ENCODE measurements at places on chromosomes 7 and 10. TPM values are rescaled to one million over a fixed set of nuclear protein-coding genes. Genes with fewer than 3 reads are reported as not detected.
A peak's percentile ranks its signal among the peaks of the same experiment; 100 is the strongest.

The NUTM2B gene
- 0.91 TPM for total RNA-seq

The INSIG1 gene
- total RNA-seq: 121 TPM

The ALOX5 gene
- total RNA-seq: 2.4 TPM

The TMEM196 gene
- not detected for total RNA-seq

The PRSS1 gene
- total RNA-seq: not detected

The CYP3A7 gene
- total RNA-seq: not detected

The HOXA7 gene
- not detected for total RNA-seq

The AKR1C8 gene
- total RNA-seq: not detected

GRCh38 chr10:1382711-1383110 lies 326.5 kb downstream of the WDR37 start:
- DNase-seq: no peak

GRCh38 chr10:72058989-72059842 lies 29.1 kb downstream of the SPOCK2 start:
- no peak for DNase-seq

DNA sequence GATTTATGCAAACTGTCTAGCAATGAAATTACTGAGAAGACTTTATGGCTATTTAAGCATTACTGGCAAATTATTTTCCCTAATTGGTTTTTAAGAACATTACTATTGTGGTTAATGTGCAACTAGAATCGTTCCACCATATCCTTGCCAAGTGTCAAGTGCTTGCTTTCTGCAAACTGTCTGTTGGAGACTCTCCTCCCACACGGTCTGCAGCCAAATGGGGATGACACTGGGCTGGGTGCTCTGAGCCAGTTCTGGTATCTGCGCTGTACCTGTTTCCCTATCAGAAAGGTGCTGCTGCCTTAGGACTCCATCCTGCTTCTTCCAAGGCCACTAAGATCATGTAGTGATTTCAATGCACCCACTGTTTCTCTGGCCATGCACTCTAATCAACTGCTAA lies 110.4 kb downstream of the RAMP3 start:
- DNase-seq: no peak

DNA sequence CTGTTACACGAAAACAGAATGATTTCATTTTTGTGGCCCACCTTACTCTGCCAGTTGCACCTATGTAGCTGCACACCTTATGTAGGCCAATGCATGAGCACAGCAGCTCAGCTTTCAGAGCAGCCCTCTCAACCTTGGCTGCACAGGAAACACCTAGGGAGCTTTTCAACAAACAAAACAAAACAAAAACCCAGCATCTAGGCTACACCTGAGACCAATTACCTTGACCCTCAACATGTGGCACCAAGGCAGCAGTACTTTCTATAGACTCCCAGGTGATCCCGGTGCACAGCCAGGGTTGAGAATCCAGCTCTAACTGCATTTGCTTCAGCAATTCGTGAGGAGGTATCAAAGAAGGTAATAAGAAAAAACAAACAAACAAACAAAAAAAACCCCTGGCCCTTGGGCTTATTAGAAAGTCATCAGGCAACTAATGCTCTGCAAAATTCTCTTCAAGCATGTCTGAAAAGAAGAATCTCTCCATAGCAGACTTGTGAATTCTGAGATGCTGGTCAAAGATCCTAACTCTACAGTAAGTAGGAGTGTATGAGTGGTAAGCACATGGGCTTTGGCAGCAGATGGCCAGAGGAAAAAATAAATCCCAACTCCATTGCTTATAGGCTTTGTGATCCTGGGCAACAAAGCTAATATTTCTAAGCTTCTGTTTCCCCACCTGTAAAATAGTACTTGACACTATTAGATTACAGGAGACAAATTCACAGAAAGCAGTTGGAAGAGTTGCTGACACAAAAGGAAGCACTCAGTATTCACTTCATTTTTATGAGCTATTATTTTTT lies 113.4 kb upstream of the NOBOX start:
- no peak for DNase-seq

DNA sequence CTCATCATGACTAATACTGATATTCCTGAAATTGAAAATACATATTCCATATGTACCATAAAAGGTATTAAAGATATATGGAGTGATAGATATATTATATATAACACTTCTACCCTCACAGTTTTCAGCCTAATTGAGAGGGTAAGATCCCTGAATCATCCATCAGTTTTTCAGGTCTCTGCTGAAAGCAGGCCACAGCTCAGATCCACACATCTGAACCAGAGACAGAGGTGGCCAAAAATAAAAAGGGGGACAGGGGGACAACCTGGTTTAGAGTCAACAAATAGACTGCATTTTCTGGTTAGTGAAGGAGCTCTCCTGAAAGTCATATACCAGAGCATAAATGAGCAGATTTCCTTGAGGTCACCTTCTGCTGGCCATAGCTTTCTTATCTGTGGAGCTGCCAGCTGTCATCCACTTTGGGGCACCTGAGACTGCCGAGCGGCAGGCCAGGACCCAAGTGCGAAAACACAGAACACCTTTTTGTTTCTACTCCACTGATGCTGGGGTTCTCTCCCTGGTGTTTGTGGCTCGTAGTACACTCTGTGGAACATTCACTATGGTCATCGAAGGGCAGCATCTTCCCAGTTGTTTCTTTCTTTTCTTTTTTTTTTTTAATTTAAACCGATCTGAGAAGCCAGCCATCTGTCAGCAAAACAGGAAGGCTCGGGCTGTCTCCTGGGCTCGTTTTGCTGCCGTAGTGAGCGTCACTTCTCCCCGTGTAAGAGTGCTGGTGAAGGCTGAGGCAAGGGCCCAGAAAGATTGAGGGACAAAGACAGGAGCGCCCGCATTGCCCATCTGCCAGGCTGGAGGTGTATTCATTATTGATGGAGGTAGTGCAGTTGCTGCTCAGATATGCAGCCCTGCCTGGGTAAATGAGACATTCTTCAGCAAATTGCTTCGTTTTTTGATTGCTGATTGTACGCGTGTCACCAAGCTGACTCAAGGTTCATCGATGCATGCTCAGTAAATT lies 13.5 kb downstream of the IKZF1 start:
- peak; percentile 77 for DNase-seq

GRCh38 chr10:21670391-21670790 lies 136.4 kb downstream of the MLLT10 start:
- no peak for DNase-seq

DNA sequence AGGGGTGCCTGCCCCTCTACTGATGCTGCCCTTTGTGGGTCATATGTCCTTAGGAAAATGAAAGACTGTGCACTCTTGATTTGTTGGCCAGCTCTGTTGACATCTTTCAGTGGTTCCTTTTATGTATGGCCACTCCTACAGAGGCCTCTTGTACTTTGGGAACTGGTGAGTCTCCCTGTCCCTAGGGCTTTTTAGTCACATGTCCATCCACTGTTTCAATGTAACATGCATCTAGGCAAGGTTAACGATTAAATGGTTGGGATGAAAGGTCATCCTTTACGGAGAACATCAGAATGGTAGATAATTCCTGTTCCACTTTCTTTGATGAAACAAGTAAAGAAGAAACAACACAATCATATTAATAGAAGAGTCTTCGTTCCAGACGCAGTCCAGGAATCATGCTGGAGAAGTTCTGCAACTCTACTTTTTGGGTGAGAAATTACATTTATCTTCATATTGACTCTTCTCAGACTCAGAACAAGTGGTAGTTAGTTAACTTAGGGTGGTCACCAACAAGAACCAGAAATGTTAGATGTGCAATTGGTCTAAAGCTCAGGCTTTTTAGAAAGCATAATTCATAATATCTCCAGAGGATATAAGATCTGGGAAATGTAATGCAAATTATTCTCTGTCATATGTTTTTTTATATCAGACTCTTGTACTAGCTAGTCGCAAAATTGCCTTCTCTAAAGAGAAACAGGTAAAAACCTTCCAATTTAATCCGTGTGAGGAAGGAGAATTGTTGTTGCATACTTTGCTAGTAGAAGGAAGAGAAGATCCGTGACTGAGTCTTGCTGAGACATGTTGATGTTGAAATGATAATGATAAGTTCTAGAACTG lies at the start of gene ABCC2:
Gene ABCC2 (plus strand): TSS at position 194 of the 840 bp plus-strand sequence. CDS start 205 bp downstream, at position 399.
- DNase-seq: no peak

GRCh38 chr7:70788276-70788675 lies 343.7 kb upstream of the GALNT17 start:
- DNase-seq: peak; percentile 72

DNA sequence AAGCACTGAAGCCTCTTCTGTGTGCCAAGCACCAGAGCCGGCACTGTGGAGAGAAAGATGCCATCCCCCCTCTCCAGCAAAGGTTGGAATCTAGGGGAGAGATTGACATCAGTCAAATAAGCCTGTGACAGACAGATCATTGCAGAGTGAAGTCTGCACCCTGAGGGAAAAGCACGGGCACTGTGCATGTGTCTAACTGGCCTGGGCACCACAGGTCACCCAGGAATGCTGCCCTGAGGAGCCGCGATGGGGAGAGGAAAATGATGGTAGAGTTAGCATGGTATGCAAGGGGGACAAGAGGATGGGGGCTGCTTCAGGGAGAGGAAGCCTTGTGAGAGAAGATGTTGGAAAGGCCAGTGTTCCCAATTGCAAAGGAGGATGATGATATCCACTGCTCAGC lies 261.0 kb downstream of the GRID1 start:
- DNase-seq: no peak

DNA sequence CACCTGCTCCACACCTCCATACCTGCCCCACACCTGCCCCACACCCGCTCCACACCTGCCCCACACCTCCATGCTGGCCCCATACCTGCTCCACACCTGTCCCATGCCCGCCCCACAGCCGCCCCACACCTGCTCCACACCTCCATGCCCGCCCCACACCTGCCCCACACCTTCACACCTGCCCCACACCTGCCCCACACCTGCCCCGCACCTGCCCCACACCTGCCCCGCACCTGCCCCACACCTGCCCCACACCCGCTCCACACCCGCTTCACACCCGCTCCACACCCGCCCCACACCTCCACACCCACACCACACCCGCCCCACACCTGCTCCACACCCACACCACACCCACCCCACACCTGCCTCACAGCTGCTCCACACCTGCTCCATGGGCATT lies 53.0 kb downstream of the PARP12 start:
- no peak for DNase-seq

DNA sequence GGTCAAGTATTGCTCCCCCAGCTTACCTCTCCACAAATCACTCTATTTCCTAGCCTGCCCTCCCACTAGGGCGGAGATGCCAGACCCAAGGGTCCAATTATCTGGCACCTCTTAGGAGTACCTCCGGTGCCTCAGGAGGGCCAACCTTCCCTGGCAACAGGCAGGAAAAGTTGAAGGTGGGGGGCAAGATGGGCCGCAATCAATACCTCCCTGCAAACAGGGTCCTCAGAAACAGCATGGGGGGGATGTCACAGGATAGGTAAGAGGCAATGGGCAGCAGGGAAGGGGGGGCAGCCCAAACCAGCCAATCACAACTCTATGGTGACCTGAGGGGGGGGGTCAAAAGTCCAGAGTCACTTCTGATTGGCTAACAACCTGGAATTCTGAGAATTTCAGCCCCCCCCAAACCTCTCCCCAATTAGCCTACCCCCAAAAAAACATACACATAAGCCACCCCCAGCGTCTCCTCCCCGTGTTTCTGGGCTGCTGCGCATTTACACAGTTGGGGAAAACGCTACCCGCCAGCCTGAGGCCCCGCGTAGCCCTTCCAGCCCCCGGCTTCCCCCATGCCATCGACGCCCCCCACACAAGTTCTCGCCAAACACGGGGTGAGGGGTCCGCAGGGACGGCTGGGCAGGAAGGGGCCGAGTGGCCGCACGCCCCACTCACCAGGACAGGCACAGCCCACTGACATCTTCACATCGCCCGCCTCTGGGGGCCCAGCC lies 589 bp downstream of the LDB1 start:
- DNase-seq: peak; percentile 83

DNA sequence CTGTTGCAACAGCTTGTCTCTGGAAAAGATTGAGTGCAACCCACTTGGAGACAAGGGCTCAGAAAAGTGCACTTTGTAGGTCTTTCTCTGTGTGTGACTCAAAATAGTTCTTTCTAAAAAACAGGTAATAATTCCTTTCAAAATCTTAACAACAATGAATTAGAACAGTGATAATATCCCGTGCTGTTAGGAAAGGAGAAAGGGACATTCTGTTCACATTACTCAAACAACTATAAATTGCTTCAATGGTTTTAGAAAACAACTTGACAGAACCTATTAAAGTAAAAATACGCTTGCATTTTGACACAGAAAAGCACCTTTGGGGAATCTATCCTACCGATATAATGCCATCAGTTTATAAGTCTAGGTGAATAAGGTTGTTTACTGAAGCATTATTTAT lies 468.1 kb upstream of the DPP6 start:
- DNase-seq: no peak

GRCh38 chr10:45294681-45295080 lies 20.7 kb downstream of the OR13A1 start:
- no peak for DNase-seq

GRCh38 chr7:131057015-131057793 lies 270.5 kb upstream of the MKLN1 start:
- peak; percentile 86 for DNase-seq

DNA sequence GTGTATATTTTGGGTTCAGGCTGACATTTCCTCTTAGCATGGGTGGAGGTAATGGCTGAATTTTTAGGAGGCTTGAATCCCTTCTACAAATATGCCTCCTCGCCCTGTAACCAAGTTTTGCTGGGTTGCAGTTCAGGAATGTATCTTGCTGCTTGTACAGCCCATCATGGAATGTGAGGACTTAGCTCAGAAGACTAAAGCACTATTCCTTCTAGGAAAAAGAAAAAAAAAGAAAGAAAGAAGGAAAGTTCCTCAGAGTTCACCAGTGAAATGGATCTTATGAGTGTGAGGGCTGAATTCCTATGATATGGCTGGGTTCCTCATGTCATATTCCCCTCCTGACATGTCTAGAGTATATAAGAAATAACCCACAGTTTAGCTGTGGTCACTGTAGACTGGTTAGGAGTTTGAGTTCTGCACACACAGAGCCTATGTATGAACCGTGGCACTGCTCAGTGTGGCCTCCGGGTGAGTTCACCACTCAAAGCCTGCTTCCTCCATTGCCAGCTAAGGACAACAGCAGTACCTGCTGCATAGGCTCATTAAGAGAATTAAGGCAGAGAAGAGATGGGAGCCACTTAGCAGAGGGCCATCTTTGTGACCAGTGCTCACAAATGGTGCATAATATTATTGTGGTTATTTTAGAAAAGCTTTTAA lies 114.0 kb downstream of the TACC2 start:
- no peak for DNase-seq

- no peak for DNase-seq
Observed at GRCh38 chr10:116715341-116715740, 27.0 kb downstream of the HSPA12A start.

GRCh38 chr7:20121404-20121803 lies 95.8 kb downstream of the MACC1 start:
- no peak for DNase-seq

DNA sequence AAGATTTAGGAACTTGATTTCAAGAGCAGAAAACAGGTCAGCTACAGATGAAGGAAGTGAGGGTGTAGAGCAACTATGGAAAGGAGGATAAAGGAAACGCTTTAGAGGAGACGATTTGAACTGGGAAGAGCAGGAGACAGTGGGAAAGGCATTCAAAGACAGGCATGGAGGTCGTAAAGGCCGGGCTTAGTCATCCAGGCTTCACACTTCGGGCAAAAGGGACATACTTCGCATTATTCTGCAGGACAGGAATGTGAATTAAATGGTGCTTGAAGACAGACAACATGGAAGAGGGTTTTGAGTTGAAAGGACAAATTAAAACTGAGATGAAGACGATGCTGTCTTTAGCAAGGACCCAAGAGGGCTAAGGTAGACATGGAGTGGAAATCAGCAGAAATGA lies 8.1 kb downstream of the FAM171A1 start:
- no peak for DNase-seq
